ENCODE measurements at places on chromosomes 12 and 14.

- DNase-seq = no peak
Observed at GRCh38 chr12:90896821-90897220, 58.2 kb downstream of the CCER1 start.

GRCh38 chr14:59627011-59627520 lies 50.5 kb upstream of the CCDC175 start:
- no peak for DNase-seq

DNA sequence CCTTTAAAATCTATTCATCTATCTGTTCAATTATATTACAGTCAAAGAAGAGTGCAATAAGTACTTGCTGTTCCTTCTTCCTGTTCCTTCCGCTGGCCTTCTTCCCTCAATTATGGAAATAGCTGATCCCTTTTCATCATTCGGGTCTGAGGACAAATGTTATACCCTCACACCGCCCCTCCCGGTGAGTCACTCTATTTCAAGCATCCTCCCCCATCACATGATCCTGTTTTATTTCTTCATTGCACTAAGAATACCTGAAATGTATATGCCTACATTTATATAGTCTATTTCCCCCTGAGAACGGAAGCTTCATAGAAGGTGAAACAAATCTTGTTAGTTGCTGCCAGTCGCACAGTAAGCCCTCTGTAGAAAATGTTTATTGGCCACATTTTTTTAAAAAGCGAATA lies 2.5 kb downstream of the SLC38A1 start:
- peak; percentile 36 for DNase-seq

DNA sequence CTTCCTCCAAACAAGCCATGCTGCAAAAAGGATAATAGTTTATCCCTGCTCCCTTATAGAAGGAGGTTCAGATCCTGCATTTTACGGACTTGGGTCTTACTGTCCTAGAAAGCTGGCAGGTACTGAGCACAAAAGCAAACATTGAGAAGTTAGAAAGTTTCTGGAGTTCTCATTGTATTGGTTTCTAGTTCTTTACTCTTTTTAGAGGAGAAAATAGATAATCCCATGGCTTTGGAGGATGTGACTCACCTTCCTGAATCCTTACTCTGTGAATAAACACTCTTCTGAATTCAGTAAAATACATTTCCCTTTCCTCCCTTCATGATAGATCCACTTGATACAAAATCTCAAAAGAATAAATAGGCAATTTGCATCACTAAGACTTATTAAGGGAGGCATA lies 188.9 kb downstream of the NPAS3 start:
- no peak for DNase-seq

DNA sequence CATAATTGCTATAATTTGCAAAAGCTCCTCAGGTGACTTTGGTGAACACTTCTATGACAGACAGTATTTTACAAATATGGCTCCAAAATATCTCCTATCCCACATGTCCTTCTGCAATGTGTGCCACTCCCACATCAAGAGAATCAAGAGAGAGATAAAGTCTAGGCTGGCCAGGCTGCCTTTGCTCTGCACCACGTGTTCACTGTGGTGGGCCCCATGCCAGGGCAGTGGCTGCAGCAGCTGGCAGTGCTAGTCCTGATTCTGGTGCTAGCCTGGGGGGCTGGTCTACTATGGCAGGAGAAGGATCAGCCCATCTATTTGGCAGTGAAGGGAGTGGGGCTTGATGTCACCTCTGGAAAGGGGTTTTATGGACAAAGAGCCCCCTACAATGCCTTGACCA lies 86.3 kb downstream of the DRAM1 start:
- DNase-seq = no peak

DNA sequence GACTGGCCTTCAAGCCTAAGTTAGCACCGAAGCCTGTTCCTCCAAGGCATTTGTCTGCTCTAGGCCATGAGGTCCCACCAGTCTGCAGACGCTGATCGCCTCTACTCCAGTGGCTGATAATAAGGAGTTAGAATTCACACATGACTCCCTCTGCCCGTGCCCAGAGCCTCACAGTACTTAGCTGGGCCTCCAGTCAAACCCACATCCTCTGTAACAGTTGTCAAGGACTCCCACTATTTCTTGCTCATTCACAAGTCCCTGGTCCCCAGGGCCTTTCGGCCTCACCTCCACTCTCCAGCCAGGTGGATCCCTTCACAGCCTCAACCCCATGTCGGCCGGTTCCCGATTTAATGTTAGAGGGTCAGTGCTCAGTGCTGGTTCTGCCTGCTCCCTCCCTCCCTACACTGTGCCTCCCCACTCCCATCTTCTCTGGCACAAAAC lies 6.3 kb upstream of the KRT5 start:
- DNase-seq = no peak

DNA sequence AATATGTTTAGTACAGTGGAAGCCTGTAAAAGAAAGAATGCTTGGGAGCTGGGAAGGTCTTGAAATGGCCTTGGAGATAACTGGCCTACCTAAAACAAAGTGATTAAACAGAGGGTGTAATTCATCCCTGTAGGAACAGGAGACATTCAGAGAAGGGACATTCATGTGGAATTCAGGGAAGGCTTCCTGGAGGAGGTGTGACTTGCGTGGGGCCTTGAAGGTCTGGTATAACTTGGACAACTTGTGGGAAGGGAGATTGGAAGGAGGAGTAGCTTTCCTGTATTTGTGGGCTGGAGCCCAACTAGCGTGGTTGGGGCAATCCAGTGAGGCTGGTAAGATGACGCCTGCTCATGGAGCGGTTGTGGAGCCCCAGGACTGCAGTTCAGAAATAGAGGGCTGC lies 156.4 kb downstream of the AACS start:
- no peak for DNase-seq

GRCh38 chr12:74227846-74228545 lies 309.6 kb upstream of the ATXN7L3B start:
- no peak for DNase-seq

- no peak for DNase-seq
Observed at GRCh38 chr14:91369628-91370445, 47.8 kb downstream of the CCDC88C start.

DNA sequence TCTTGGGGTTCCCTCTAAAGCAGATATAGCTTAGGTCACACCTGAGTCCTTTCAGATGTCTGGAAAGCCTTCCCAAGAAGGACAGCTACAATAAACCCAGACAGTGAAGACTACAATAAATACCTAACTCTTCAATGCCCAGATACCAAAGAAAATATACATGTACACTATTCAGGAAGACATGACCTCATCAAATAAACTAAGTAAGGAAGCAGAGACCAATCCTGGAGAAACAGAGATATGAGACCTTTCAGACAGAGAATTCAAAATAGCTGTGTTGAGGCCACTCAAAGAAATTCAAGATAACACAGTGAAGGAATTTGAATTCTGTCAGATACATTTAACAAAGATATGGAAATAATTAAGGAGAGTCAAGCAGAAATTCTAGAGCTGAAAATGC lies 15.3 kb downstream of the MIPOL1 start:
- no peak for DNase-seq

DNA sequence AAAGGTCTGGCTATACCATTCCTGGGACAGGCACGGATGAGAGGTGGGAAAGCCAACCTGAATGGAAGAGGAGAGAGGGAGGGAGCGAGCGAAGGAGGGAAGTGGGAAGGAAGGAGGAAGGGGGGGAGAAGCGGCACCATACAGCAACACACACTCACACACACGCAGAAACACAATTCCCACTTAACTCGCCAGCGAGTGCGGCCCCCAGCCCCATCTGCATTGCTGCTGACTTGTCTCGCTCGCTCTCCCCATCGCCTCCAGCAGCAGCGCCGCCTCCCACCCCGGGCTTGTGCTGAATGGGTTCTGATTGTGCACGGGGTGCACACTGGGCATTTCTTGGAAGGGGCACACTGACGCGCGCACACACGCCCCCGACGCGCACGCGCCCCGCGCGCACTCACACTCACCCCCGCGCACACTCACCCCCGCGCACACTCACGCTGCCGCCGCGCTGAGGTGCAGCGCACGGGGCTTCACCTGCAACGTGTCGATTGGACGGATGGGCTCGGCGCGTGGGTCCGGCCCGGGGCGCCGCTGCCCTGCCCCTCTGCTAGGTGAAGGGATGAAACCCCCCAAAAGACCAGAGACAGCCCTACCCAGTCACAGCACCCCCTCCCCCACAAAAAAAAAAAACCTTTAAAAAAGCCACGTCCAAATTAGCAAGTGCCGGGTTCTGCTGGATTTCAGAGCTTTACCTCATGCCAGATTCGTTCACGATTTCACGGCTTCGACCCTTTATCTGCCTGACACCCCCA lies 685 bp downstream of the GRIN2B start:
- peak; percentile 64 for DNase-seq

- no peak for DNase-seq
Observed at GRCh38 chr12:77042833-77043232, 22.5 kb downstream of the E2F7 start.

DNA sequence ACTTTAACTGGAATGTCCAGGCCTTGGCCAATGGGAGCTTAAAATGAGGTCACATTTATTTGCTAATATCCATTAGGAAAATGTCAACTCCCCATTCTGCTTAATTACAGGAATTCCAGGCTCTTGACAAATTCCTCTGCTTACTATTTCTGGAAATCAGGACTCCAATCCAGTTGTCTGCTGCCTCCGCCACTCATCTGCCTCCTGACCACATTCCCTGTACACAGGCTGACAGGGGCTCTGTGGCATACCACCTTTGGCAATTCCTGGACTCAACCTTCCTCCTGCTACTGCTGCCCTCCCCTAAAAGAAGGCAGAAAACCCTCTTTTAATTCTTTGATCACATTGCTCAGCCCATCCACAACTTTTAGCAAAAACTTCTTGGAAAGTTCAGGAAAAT lies 37.9 kb downstream of the KICS2 start:
- DNase-seq = no peak

DNA sequence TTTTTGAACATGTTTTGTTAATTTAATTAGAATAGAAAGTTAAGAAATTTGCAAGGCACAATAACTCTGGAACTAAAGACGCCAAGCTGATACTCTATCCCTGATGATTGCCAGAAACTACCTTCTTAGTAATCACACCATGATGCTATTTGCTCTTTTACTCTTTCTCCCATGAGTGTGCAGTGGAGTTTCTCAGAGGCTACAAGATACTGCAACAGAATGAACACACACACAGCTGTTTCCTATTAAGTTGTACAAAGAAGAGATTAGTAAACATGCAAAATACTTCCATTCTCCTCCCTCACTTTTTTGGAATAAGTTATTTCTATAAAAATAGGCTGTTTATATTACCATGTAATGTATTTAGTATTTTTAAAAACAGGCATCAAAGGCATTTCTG lies 1367.5 kb downstream of the AACS start:
- DNase-seq = no peak

DNA sequence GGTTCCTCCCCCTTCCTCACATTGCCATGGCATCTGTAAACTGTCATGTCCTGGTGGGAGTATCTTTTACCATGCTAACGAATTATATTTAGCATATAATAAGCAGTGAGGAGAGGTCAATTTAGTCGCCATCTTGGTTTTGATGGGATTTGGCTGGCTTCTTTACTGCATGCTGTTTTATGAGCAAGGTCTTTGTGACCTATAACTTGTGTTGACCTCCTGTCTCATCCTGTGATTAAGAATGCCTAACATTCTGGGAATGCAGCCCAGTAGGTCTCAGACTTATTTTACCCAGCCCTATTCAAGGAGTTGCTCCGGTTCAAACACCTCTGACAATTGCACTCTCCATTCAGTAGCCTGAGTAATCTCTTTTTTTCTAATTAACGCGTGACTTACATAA lies 2.1 kb upstream of the EIF4B start:
- peak; percentile 56 for DNase-seq

GRCh38 chr14:84591827-84592445 lies 938.0 kb upstream of the FLRT2 start:
- no peak for DNase-seq

- no peak for DNase-seq
Observed at GRCh38 chr14:95697764-95698163, 11.5 kb downstream of the TCL1B start.

GRCh38 chr12:1360441-1361210 lies 233.8 kb downstream of the FBXL14 start:
- DNase-seq = no peak

GRCh38 chr12:110960795-110961194 lies 40.4 kb upstream of the MYL2 start:
- no peak for DNase-seq

GRCh38 chr14:31986405-31986804 lies 90.7 kb upstream of the ARHGAP5 start:
- DNase-seq = no peak

DNA sequence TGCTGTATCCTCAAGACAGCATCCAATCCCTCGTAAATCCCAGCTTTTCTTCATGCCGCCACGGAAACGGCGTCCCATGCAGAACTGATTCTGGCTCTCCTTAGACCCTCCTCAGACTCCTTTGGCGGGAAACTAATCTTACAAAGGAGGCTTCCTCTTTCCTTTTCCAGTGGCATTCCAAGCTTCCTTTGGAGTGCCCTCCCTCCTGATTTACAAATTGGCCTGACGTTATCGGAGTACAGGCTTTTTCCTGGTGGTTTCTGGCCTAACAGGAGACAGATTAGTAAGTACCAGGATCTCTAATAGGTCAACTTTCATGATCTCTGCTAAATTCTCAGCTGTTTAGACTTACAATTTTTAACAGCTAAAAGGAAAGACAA lies 1.3 kb upstream of the ZDHHC17 start:
- peak; percentile 89 for DNase-seq

DNA sequence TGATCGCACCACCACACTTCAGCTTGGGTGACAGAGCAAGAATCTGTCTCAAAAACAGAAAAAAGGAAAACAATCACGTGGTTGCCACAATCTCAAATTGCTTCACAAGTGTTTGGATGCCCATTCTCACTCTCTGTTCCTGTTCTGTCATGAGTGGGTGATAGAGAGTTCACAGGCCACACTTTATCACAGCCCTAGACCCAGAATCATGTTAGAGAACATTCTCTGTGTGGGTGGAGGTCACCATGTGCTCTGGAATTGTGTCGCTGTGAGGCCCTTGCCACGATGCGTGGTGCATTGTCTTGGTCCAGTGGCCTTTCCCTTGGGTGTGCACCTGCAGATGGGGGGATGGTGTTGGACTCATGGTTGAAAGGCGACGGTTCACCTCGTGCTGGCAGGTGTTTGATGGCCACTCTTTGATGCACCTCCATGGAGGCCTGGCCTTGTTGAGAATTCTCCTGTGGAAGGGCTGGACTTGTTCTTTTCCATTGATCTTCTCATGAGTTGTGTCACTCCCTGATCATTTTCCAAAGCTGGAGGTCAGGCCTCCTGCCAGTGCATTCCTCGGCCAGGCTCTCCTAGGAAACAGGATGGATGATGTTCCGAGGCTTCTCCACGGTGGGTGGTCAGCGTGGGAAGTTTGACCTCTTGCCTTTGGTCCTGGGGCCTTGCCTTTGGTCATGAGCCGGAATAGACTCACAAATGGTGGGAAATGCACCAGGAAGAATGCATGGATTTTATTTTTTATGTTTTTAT lies 91.9 kb downstream of the SLC24A4 start:
- DNase-seq = no peak

- DNase-seq = no peak
Observed at GRCh38 chr14:75562489-75562888, 15.9 kb upstream of the FLVCR2 start.

- DNase-seq = peak; percentile 14
Observed at GRCh38 chr14:92792885-92793284, 1.2 kb upstream of the GOLGA5 start.

DNA sequence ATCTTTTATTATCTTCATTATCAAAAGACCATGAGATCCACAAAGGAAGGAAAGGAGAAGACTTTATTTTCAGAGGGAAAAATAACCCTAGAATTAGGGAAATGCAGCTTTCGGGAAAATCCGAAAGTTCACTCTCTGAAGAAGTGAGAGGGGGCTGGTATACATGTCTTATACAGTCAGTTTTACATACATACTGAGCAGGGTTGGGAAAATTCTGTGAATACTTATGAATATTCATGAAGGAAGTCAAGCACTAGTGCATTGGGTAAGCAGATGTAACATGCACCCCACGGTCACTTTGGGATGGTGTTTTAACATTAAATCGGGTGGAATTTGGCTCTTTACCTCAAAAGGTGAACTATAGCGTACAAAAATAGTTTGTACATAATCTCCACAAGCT lies 15.7 kb upstream of the KLRF1 start:
- DNase-seq = no peak
